ENCODE measurements at places on chromosomes 12 and 14. TPM values are rescaled to one million over a fixed set of nuclear protein-coding genes. Genes with fewer than 3 reads are reported as not detected.

DNA sequence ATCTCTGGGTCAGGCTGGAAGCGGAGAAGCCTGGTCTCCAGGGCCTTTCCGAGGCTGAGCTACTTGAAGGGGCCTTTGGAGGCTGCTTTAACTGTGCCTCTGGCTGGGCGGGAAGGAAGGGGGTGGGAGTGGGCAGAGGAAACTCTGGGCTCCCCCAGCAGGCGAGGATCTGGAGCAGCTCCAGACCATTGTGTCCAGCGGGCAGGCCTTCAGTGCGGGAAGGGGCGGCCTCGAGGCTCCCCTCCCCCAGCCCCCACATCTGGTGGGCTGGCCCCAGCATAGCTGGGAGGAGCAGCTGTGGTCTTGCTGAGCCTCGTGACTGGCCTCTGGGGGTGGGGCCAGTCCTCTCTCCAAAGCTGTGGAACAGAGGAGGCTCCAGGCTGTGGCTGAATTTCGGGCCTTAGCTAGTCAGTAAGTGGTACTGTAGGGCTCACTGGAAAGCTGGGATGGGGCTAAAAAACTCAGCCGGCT is 3.4 kb downstream of the TAMALIN start:
- DNase-seq = peak; percentile 96

DNA sequence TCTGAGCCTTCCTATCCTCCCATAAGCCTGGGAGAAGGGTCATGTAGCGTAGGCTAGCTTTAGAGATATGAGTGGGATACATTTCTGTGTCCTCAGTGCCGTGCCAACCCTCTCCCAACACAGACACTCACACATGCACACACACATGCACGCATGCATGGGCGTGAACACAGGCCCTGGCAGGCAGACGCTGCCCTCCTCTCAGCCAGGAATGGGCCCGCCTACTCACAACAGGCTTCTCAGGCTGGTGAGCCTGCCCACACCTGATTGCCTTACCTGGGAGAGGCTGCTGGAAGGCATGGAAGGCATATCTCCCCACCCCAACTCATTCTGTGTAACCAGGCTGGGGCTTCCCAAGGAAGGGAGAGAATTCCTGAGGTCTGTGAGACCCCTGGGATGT is 12.8 kb upstream of the ACVR1B start:
- DNase-seq = no peak

GRCh38 chr14:91154851-91155625 is 41.2 kb downstream of the DGLUCY start:
- DNase-seq = no peak

- DNase-seq = no peak
Observed at GRCh38 chr12:5884866-5885265, 60.2 kb downstream of the ANO2 start.

DNA sequence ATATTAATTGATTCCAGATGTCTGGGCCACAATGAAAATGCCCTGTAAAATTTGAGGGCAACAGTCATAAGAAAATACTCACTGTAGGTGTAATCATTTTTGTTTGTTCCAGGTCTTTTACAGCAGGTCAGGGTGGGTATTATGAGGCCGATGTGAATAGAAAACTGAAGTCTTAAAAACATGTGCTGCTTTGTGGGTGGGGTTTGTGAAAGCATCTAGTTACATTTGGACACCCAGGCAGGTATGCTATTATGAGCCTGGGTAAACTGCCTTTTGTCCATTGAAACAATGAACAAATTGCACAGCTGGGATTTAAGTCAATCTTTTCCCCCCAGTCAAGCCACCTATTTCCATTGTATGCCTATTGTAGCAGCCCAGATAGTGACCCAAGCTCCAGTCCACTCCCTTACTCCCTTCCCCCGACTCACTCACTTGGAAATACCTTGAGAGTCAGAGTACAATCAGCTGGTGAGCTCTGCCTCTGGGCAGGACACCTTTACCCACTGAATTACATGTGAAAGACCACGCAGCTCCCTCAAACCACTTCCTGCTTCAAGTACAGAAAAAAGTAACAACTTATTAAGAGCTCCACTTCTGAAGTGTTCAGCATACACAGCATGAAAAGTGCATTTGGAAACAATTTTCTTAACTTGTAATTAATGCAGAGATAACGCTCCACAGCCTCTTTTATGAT is 1.8 kb downstream of the IGF1 start:
- peak; percentile 64 for DNase-seq

GRCh38 chr12:94969424-94969823 is 34.1 kb downstream of the NDUFA12 start:
- no peak for DNase-seq

DNA sequence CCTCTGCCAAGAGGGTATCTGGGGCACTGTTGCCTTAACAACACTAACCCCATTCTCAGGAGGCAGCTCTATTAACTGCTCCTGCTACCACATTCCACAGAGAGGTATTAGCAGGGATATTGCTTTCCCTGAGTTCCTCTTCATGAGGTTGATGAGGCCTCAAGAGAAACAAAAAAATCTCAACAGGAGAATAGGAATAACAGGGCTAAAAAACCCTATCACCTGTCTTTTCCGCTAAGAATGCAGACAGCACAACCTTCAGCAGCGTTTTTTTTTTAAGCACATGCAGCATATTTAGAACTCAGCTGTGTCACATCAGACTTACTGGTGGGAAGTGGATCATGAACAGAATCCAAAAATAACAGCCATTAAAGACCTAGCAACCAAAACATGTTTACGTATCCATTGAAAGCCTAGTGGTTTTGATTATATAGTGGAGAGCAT is 29.2 kb downstream of the ATF7 start:
- peak; percentile 28 for DNase-seq

DNA sequence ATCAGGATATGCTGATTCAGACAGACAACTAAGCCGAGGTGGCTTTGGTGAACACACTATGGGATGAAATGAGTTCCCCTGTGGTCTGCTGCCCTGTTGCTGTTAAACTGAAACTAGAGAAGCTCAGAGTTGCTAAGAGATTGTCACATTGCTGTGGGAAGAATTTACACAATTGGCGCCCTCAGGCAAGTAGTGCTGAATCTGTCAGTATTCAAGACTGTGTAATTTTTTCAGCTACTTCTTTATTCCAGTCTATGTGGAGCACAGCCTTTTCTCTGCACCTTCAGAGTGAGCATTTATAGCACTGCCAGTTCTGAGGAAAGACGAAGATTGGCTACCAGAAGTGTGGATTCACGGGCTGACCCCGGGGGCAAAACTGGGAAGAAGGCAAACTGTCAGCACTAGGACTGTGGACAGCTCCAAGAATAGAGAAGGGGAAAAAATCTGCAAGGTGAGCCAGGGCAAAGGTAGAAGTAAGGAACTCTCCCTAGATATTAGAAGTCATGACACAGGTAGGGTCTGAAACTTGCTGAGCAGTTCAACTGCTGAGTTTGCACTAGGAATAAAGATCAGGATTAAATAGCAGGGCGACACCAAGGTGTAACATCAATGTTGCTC is 218.8 kb upstream of the TMPO start:
- peak; percentile 48 for DNase-seq

GRCh38 chr12:132384916-132385774 is 55.8 kb upstream of the GALNT9 start:
- no peak for DNase-seq

- DNase-seq = no peak
Observed at GRCh38 chr12:74033531-74033930, 504.1 kb upstream of the ATXN7L3B start.

- no peak for DNase-seq
Observed at GRCh38 chr12:46065412-46066166, 75.2 kb upstream of the SCAF11 start.

GRCh38 chr12:21786041-21786531 is 11.6 kb upstream of the KCNJ8 start:
- DNase-seq = no peak

GRCh38 chr12:47393403-47393790 is 312.4 kb downstream of the RPAP3 start:
- DNase-seq = no peak

- peak; percentile 84 for DNase-seq
Observed at GRCh38 chr14:67457782-67458181, 30.7 kb downstream of the TMEM229B start.

Gene PLEKHD1
- total RNA-seq = not detected

Gene KRT85
- not detected for total RNA-seq

Gene VDR
- 0.09 TPM for total RNA-seq

Measured in neural progenitor cell (in vitro differentiated cells).